ENCODE measurements at places on chromosomes 3 and 15.

DNA sequence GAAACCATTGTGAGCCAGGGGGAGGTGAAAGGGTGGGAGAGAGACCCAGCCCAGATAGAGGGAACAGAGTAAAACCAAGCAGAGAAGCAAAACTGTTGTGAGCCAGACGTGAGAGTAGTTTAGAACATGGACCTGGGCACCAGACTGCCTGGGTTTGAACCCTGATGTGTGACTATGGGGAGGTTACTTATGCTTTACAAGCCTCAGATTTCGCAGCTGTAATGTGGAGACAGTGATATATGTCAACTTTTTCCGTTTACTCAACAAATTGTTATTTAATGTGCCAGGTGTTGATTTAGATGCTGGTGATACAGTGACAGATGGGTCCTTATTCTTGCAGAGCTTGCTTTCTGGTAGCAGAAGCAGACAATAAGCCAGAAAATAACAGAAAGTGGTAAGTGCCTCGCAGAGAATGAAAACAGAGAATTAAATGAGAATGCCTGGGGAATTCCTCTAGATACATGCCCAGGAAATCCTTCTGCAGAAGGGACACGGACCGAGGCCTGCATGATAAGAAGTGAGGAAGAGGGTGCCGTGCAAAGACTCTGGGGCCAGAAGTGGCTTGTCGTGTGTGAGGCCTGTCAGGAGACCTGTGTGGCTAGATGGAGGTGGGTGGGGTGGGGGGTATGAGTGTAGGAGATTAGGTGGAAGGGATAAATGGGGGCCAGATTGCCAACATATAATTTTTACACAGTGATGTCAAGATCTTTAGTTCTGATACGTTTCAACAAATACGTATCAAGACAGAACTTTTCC, 15.0 kb downstream of the KAT2B start:
- DNase-seq = no peak

- DNase-seq = no peak
These were observed 28.0 kb upstream of the TUBGCP5 start for GRCh38 chr15:23067416-23067815.

DNA sequence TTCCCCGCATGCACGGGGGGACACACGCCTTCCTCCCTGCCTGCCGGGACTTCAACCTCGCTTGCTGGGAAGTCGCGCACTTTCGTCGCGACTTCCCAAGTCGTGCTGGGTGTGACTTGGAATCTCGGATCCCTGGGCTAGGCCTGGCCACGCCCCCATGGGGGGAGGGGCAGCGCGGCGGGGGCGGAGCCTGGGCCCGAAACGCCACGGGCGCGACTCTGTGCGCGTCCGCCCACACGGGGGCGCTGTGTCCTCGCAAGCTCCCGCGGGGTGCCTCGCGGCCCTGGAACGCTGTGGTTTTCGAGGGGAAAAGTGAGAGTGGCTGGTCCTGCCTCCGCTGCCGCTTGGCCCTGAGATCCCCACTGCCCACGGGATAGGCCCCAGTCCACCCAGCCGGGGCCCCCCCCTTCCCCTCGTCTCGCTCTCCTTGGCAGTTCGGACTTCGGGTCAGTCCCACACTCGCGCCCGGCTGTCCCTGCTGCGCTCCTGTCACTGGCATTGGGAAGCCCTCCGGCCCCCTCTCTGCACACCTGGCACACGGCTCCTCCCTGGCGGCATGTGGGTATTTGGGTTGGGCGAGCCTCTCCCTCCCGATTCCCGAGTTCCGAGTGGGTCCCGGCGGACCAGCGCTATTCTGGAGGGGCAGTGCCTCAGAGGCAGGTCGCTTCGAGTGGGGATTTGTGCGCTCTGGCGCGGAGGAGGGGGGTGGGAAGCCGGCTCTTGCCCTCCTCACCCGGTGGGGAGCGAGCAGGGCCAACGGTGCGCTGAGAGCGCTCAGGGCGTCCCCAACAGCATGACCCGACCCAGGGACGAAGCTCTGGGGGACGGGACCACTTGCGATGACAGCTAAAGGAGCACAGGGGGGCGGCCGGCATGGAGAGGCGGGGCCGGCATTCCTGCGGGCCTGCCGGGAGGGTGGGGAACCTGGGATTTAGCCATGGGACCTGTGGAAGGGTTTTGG, 23.6 kb downstream of the SEC61A1 start:
- peak; percentile 75 for DNase-seq

- no peak for DNase-seq
These were observed 303.9 kb upstream of the ALCAM start for GRCh38 chr3:105062853-105063252.

DNA sequence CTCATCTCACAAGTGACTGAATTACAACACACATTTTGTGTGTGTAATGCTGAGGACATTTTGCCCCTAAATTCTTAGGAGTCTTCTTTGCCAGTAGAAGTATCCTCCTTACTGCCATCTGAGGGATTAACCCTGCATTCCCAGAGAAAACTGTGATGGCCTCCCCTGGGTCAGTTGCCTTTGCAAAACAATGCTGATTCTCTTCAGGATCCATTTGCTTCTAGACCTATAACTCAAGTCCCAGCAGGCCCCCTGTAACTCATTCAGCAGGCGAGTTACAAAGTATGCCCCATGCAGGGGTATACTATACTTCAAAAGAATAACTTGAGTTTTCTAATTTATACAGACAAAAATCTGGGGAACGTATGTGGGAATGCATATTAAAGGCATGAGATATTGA, 6.6 kb upstream of the MCF2L2 start:
- no peak for DNase-seq

DNA sequence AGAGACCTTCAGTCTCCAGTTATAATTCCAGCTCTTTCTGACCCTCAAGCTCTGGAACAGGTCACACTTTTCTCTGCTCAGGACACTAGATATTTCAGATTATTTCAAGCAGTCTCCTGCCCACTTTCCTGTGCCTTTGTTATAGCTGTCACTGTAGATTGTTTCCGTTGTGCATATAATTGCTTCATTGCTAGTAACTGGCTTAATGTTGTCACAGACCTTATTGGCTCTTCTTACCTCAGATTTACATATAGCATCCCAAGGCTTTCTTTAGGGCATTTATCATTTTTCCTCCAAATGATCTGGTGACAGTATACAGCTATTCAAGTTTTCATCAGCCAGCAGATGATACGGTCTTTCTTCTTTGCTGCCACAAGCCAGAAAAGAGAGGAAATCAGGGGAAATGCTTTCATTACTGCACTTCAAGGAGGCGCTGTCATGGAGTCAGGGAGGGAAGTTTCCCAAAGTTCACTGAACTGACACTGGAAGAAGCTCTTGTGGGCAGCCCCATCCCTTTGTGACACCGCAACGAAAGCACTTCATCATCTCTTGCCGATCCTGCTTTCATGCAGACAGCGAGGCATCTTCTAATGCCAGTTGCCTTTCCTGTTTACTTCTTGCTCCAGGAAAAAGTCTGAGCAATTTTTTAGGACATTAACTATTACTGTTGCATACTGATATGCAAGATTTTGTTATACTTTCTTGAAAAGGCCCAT, 181.9 kb downstream of the CDIN1 start:
- DNase-seq = no peak
